ENCODE measurements at places on chromosomes 11 and 22.

GRCh38 chr11:57793351-57794115 lies 31.9 kb downstream of the CTNND1 start:
- no peak for DNase-seq

- DNase-seq, result peak; percentile 58
Measured at GRCh38 chr11:124898711-124899110, 1.0 kb upstream of the ROBO4 start.

- no peak for DNase-seq
Measured at GRCh38 chr11:63532799-63533475, 3.7 kb upstream of the PLAAT4 start.

GRCh38 chr11:119373059-119373920 lies 8.2 kb downstream of the USP2 start:
- DNase-seq, result no peak

DNA sequence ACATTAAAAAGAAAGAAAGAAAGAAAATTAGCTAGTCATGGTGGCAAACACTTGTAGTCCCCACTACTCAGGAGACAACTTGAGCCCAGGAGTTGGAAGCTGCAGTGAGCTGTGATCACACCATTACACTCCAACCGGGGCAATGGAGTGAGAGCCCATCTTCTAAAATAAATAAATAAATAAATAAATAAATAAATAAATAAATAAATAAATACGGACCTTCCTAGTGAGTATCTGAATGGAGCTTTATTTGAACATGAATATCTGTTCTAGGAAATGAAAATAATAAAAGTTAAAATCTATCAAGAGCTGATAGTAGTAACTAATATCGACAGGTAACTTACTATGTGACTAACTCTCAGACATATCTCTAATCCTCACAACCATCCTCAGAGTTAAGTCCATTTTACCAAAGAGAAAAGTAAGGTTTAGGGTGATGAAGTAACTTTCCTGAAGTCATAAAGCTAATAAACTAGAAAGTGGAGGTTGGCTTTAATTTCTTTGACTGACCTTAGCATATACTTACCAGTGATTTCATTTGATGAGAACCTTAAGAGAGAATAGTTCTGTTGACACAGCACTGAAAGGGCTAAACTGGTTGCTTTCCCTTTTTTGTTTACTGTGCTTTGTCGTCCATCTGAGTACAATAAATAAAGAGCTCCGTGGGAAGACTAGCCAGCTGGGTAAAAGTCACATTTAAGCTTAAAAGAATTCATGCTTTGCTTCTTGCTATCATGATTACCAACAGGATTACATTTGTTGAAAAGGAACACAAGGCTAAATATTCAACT lies 22.4 kb downstream of the ENTHD1 start:
- DNase-seq, result no peak

DNA sequence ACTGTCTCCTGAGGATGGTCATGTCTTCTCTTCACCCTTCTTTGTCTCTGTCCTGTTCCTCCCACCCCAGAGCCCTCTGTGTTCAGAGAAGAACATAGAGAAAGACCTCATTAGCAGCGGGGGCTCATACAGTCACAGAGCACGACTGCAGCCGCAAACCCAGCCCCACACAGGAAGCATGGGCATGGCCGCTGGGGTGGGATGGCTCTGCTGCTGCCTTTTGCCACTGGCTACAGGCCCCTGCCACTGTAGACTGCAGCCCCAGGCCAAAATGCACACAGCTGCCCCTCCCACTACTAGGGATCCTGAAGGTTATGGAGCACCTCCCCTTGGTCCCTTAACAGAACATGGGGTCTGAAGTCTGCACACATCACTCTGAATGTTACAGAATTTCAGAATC lies 34.9 kb upstream of the KLHL35 start:
- DNase-seq, result no peak

GRCh38 chr11:131464461-131464860 lies 94.0 kb downstream of the NTM start:
- no peak for DNase-seq

DNA sequence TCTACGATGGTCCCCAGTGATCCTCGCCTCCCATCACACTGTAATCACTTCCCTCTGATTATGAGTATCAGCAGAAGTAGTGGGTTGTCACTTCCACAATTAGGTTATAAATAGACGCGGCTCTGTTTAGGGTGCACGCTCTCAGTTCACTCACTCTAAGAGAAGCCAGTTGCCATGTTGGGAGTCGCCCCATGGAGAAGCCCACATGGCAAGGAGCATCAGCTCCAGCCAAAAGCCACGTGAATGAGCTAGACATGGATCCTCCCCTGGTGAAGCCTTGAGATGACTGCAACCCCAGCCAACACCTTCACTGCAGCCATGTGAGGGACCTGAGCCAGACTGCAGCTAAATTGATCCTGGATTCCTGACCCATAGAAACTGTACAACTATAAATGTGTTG lies 26.4 kb upstream of the MYOD1 start:
- no peak for DNase-seq

- no peak for DNase-seq
Measured at GRCh38 chr11:101574886-101575285, 8.9 kb downstream of the TRPC6 start.

DNA sequence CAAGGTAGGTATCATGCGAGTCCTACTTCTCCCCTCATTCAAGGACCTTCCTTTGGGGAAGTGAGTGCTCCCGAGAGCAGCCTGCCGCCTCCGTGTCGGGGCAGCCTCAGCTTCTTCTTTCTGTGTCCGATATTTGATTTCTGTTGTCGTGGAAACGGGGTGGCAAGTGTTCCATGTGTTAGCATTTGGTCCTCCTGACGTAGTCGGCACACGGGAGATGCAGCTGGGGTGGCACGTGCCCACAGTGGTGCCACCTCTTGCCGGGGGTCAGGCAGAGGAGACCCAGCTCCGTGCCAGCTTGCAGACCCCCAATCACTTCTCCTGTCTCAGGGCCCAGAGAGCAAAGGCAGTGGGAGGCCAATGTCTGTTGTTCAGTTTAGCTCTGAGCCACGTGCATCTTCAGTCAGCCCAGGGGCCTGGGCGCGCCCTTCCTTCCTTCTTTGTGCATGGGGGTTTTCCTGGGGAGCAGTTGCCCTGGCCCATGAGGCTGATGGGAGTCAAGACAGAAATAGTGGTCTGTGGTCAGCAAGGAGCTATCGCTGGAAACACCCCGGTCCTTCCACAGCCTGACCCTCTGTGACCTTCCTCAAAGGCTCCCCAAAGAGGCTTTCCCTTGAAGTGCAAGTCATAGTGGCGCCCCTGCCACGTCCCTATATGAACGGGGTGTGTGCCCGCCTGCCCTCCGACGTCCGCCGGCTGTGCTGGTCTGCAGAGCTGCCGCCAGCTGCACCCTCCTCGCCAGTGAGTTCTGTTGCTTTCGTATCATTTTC lies 44.5 kb downstream of the PARVB start:
- no peak for DNase-seq

GRCh38 chr11:116693593-116694348 lies 79.0 kb downstream of the BUD13 start:
- no peak for DNase-seq

DNA sequence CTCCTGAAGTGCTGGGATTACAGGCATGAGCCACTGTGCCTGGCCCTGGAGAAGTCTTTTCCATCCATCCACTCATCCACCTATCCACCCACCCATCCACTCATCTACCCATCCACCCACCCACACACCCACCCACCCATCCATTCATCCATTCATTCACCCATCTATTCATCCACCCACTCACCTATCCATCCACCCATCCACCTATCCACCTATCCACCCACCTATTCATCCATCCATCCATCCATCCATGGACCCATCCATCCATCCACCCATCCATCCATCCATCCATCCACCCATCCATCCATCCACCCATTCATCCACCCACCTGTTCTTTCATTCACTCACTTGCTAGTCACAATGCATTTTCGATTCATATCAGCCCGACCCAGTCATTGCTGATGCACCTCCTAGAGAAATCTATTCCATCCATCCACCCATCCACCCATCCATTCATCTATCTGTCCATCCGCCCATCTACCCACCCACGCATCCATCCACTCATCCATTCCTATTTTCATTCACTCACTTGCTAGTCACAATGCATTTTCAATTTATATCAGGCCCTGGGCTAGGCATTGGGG lies 17.7 kb upstream of the SUN2 start:
- DNase-seq, result no peak

- no peak for DNase-seq
Measured at GRCh38 chr11:118084247-118084646, 2.5 kb downstream of the SMIM35 start.

DNA sequence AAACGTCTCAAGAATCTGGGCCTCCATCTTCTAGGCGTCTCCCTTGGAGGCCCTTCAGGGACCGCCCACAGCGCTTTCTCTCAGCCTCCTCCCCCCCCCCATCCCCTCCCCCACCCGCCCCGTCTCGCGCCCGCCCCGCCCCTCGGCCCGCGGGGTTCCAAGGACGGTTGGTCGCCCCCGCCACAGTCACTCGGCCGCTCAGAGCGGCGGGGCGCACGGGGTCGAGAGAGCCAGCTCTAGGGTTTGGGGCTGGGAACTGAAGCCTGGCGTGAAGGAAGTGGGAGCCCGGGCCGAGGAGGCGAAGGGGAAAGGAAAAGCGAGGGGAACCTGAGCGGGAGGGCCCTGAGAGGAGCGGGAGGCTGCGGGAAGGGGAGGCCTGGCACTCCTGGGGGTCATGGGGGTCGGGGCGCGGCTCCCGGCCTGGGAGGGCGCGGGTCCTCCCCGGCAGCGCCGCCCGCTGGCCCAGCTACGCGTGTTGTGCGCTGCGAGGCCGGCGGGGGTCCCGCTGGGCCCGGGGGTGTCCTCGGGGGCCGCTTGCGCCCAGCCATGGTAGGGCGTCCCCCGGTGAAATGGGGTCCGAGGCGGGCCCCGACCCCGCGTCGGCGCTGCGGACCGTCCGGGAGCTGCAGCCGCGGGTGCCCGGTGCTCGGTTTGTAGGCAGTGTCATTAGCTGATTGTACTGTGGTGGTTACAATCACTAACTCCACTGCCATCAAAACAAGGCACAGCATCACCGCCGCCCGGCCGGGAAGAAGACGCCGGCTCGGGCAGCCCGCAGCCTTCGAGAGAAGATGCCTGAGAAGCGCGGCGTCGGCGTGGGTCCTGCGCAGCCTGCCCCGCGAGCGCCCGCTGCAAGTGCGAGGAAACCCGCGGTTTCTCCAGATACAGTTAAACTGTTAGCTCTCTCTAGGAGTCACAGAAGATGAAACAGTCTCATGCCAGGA lies at the start of gene BTG4:
TSS of gene BTG4 (minus strand) at position 91 of the 944 bp plus-strand sequence. CDS start 13,610 bp downstream, outside the sequence.
- DNase-seq, result no peak

DNA sequence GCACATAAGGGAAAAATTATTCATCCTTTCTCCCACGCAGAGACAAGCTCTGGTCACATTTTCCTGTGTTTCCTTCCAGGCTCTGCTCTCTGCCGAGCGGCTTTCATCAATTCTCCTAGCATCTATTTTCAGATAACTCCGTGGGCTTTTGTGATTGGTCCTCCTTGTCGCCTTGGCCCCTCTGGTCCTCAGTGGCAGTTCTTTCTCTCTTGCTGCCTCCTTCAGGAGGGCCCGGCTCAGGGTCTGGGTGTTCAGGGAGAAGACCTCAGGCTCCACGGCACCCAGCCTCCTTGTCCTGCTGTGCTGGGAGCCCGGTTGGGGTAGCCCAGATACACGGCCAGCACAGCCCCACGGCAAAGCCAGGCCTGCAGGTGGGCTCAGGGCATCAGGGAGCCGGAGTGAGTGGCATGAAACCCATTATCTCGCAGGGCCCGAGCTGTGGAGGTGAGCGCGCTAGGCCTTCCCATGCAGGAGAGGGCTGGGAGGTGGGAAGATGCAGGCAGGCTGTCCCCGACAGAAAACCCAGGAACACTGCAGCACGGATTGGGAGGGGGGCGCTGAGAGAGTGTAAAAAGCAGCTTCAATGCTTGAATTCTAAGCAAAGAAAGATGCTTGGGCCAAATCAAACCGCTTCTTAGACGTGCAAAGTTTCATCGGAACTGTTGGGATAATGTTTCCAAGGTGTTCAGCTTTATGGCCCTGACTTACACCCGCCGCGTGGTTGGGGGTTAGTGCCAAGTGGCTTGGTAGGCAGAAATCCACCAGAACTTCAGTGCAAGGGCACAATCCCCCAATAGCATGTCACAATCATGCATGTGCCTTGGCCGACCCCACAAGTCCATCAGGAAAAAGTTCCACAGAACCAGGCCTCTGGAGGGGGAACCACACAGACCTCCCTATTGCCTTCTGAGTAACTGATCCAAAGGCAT lies 81.9 kb upstream of the WNT7B start:
- DNase-seq, result no peak

DNA sequence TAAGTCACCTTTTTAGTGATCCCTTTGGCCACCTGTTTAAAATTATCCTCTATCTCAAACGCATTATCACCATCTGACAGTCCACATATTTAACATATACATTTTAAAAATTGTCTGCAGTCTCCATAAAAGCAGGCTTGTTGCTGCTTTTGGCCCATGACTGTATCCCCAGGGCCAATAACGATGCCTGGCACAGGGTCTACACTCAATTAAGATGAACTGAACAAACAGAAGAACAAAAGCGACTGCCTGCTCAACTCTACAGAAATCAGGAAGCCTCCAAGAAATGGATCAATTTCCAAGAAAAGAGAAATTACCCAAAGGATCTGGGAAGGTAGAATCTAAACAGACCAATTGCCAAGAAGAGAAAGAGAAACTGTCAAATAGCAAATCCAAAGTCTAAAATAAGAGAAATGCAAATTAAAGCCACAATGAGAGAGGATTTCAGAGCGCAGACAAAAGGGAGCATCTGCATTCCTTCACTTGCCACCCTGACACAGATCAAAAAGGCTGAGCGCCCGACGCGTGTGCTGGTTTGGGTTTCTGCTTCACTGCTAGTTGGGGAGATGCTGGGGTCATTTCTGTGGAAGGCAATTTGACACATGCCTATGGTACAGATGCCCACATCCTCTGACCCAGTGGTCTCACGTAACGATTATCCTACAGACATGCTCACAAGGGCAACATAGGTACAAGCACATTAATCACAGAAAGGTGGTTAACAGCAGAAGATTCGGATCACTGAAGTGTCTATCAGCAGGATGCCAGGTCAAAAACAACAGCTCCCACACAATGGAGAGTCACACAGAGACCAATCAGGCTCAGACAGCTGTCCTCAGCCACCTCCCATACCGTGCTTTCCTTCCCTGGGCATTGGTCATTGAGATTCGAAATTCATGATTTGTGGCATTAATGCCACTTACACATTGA lies 55.9 kb downstream of the SHISAL1 start:
- DNase-seq, result no peak

DNA sequence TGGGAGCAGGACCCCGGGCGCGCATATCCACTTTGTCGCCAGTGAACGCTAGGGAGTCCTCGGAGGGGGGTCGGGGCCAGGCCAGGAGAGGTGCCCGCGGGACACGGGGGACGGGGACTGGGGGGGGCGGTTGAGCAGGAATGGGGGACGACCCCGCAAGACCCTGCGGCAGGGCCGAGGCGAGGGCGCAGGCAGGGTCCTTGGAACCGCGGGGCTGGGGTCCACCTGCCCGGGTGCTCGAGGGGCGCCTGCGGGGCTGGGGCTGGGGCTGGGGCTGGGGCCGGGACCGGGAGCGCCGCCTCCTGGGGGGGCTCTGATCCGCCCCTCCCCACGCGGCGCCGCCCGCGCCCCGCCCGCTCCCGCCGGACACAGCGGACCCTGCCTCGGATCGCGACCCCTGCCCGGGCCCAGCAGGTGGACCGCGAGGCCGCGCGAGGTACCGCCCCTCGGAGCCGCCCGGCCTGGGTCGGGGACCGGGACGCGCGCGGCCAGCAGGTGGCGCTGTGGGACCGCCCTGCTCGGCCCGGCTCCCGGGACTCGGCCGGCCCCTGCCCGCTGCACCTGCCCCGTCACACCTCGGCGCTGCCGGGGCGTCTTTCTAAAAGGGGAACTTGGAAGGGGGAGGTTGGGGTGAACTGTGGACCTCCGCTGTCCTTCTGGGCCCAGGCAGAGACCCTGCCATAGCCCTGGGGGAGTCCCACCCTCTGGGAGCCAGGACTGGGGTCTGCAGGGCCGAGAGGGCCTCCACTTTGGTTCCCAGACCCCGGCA lies 11.0 kb downstream of the CRELD2 start:
- DNase-seq, result peak; percentile 8

- no peak for DNase-seq
Measured at GRCh38 chr22:49299821-49300231, 527.8 kb downstream of the BRD1 start.

Data from amygdala (tissue), 56 donors.